ENCODE measurements at places on chromosomes 3 and 15. TPM values are rescaled to one million over a fixed set of nuclear protein-coding genes. Genes with fewer than 3 reads are reported as not detected.
A peak's percentile ranks its signal among the peaks of the same experiment; 100 is the strongest.

The SLC12A1 gene
- total RNA-seq = not detected

DNA sequence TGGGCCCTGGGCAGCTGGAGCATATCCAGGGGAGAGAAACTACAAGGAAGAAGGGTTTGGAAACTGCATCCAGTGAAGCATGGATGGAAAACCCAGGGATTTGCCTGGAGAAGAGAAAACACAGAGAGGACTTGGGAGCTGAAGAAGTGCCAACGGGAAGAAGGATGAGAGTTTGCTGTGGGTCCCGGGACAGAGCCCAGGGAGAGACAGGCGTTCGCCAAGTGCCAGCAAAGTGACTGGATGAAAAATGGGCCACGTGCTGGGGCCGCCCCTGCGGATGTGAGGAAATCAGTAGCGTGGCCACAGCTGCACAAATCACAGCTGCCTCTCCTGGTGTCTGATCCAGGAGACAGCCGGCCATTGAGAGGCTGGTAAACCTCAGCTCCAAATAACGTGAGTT, 70.4 kb downstream of the HES1 start:
- no peaks in the 10 kb centered on the region for H3K36me3 ChIP-seq
- H3K27ac ChIP-seq = no peak overlapping the region
- DNase-seq = no peak
- H3K27me3 ChIP-seq = peaks cover 19% of the 10 kb centered on the region
- H3K4me3 ChIP-seq = no peak overlapping the region

- no peaks in the 10 kb centered on the region for H3K27me3 ChIP-seq
- no peak overlapping the region for H3K4me3 ChIP-seq
- H3K4me1 ChIP-seq = no peaks in the 10 kb centered on the region
Observed at GRCh38 chr3:67462187-67462586, 192.2 kb downstream of the SUCLG2 start.

DNA sequence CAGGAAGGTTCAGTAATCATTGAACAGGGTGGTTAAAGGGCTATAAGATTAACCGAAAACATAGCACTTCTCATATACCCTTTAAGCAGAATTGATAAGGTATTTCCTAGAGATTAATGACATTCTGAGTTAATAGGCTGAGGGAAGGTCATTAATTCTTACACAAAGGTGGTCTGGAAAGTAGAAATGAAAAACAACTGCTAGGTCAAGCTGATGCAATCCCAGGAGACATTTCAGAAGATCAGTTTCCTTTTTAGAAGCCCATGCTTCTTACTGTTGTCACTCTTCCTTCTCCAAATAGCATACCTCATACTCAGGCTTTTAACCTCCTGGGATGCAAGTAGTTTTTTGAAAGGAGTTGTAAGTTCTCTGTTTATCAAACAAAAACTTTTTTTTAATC, 8.8 kb downstream of the FILIP1L start:
- no peaks in the 10 kb centered on the region for H3K27me3 ChIP-seq
- no peaks in the 10 kb centered on the region for H3K36me3 ChIP-seq
- no peaks in the 10 kb centered on the region for H3K4me1 ChIP-seq
- no peak overlapping the region for H3K27ac ChIP-seq
- DNase-seq = no peak
- H3K4me3 ChIP-seq = no peak overlapping the region

- no peak overlapping the region for H3K4me3 ChIP-seq
- H3K36me3 ChIP-seq = peaks cover 26% of the 10 kb centered on the region
- no peaks in the 10 kb centered on the region for H3K27me3 ChIP-seq
- no peak overlapping the region for H3K27ac ChIP-seq
- H3K4me1 ChIP-seq = peaks cover 14% of the 10 kb centered on the region
- no peak for DNase-seq
Observed at GRCh38 chr3:42667096-42667522, 13.6 kb downstream of the ZBTB47 start.

- no peak overlapping the region for H3K27ac ChIP-seq
- H3K4me1 ChIP-seq = no peaks in the 10 kb centered on the region
Observed at GRCh38 chr15:41304149-41304770, 28.1 kb downstream of the OIP5 start.

- no peak for DNase-seq
- no peaks in the 10 kb centered on the region for H3K36me3 ChIP-seq
- H3K27me3 ChIP-seq = no peaks in the 10 kb centered on the region
- no peaks in the 10 kb centered on the region for H3K4me1 ChIP-seq
Observed at GRCh38 chr3:17877299-17877698, 134.9 kb upstream of the TBC1D5 start.

DNA sequence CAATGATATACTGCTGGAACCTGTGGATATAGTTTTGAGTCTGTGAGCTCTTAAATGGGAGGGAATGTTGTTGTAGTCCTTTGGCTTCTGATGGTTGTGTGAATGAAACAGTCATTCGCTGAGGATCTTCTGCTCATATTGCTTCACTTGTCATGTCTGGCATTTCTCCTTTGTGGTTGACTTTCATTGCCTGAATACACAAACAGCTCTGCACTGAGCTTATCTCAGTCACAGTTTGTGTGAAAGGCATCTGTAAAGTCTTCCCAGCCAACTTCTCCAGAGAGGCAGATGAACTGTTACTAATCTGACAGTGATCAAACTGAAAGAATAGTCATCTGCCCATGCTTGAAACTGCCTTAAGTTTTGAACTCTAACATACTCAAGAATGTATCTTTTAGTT, 59.8 kb downstream of the TMED3 start:
- H3K36me3 ChIP-seq = no peaks in the 10 kb centered on the region
- H3K27ac ChIP-seq = no peak overlapping the region
- DNase-seq = no peak
- no peaks in the 10 kb centered on the region for H3K27me3 ChIP-seq

DNA sequence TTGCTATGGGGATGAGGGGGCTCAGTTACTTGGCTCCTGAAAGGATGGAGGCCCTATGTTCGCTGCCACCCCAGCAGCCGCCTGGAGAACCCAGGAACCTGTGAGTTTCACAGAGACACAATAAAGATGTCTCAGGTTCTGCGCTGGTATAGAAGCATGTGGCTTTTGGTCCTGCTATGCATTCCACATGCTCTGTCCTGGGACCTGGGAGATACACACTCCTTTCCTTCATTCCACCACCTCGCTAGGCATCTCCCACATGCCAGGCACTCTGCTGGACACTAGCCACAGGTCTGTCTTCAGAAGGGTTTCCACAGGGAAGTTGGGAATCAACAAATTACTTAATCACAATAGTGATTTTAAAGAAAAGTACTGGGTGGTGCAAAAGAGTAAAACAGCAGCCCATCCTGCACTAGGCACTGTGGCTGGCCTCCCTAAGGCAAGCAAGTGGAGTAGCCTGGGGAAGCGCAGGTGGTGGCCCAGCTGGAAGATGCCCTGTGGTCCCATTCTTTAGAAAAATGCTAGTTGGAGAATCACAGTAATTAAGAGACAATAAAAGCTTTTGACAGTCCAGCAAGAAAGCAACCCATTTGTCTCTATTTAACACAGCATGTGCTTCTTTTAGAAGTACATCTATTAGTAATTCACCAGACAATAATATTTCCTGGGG, 408.9 kb upstream of the WNT5A start:
- H3K36me3 ChIP-seq = no peaks in the 10 kb centered on the region
- H3K4me3 ChIP-seq = no peak overlapping the region
- no peaks in the 10 kb centered on the region for H3K27me3 ChIP-seq
- DNase-seq = no peak

The LSMEM2 gene
- total RNA-seq = 3.1 TPM

DNA sequence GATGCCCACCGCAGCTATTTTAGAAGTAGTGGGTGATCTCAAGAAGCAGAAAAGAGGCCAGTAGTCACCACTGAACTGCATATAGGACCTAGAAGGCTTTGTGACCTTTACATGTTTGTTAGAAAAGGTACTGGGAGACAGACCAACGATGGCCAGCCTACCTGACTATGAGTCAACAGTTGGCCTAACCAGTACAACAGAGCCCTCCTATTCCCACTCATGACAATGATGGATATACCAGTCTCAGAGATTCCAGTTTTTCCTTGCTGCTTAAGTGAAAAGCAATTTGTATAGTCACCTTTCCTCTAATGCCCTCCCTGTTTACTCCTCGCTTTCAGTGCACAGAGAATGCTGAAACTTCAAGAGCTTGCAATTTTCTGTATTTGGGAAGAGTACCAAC, 86.6 kb upstream of the PPIB start:
- no peak for DNase-seq
- H3K4me1 ChIP-seq = peaks cover 14% of the 10 kb centered on the region
- no peak overlapping the region for H3K4me3 ChIP-seq
- no peaks in the 10 kb centered on the region for H3K27me3 ChIP-seq

DNA sequence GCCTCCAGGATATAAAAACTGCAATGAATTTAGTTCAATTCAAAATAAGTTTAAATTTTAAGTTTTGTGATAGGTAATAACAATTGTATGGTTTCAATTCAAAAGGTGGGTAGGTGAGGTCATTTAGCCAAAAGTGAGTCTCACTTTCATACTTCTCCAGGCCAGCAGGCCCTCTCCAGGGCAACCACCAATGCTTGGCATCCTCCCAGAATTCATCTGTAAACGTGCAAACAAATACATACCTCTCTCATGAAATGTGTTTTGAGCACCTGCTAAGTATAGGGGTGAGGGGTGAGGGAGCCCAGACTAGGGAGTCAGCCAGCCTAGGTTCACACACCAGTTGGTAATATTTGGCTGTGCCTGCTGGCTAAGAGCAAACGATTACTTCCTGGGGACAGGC, 22.0 kb upstream of the RBSN start:
- H3K27ac ChIP-seq = no peak overlapping the region
- no peak overlapping the region for H3K4me3 ChIP-seq
- no peak for DNase-seq
- no peaks in the 10 kb centered on the region for H3K36me3 ChIP-seq

DNA sequence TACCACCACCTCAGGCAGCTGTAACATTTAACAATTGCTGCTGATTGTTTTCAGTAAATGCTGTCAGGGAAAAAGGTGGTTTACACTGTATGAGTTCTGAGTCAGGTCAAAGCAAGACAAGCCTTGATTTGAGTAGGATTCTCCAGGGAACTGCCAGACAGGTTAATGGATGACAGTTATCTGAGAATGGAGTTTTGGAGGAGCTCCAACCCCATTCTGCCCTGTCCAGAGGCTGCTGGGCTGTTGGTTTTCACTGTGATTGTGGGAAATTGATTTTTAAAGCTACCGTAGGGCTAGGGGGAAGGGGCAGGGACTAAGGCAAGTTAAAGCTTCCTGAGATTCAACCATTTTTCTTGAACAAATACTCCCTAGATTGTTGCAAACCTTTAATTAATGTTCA, 39.9 kb downstream of the TICRR start:
- no peaks in the 10 kb centered on the region for H3K27me3 ChIP-seq
- H3K4me1 ChIP-seq = no peaks in the 10 kb centered on the region
- DNase-seq = no peak
- H3K4me3 ChIP-seq = no peak overlapping the region

The TMEM45A gene
- 36.5 TPM for total RNA-seq

The CCDC80 gene
- 129 TPM for total RNA-seq

- H3K4me1 ChIP-seq = no peaks in the 10 kb centered on the region
- H3K27me3 ChIP-seq = no peaks in the 10 kb centered on the region
- peaks cover 3% of the 10 kb centered on the region for H3K36me3 ChIP-seq
Observed at GRCh38 chr3:187722206-187722612, 19.9 kb upstream of the RTP2 start.

GRCh38 chr3:155807823-155808222, 1.7 kb upstream of the C3orf33 start:
- H3K4me3 ChIP-seq = no peak overlapping the region
- no peak overlapping the region for H3K27ac ChIP-seq
- H3K4me1 ChIP-seq = no peaks in the 10 kb centered on the region
- no peaks in the 10 kb centered on the region for H3K27me3 ChIP-seq
- no peaks in the 10 kb centered on the region for H3K36me3 ChIP-seq

GRCh38 chr3:8503461-8503860, 1.8 kb downstream of the LMCD1 start:
- DNase-seq = no peak
- peaks cover 77% of the 10 kb centered on the region for H3K4me1 ChIP-seq
- H3K27ac ChIP-seq = peak overlapping the region; percentile 57

- DNase-seq = no peak
- H3K27ac ChIP-seq = no peak overlapping the region
- H3K4me3 ChIP-seq = no peak overlapping the region
- H3K36me3 ChIP-seq = no peaks in the 10 kb centered on the region
- H3K27me3 ChIP-seq = no peaks in the 10 kb centered on the region
- no peaks in the 10 kb centered on the region for H3K4me1 ChIP-seq
Observed at GRCh38 chr3:97438131-97438530, 326.4 kb upstream of the ARL6 start.

DNA sequence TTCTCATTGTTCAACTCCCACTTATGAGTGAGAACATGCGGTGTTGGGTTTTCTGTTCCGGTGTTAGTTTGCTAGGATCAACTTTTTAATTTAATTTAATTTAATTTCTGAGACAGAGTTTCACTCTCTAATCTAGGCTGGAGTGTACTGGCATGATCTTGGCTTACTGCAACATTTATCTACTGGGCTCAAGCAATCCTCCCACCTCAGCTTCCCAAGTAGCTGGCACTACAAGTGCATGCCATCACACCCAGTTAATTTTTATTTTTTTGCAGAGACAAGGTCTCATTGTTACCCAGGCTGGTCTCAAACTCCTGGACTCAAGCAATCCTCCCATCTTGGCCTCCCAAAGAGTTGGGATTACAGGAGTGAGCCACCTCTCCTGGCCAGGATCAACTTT, 82.7 kb downstream of the GPR156 start:
- H3K4me3 ChIP-seq = no peak overlapping the region
- H3K36me3 ChIP-seq = no peaks in the 10 kb centered on the region
- no peaks in the 10 kb centered on the region for H3K4me1 ChIP-seq
- H3K27ac ChIP-seq = no peak overlapping the region
- no peaks in the 10 kb centered on the region for H3K27me3 ChIP-seq
- no peak for DNase-seq

GRCh38 chr3:46062679-46063078, 35.4 kb upstream of the XCR1 start:
- no peak for DNase-seq
- no peaks in the 10 kb centered on the region for H3K36me3 ChIP-seq
- H3K4me1 ChIP-seq = no peaks in the 10 kb centered on the region
- H3K27ac ChIP-seq = no peak overlapping the region

DNA sequence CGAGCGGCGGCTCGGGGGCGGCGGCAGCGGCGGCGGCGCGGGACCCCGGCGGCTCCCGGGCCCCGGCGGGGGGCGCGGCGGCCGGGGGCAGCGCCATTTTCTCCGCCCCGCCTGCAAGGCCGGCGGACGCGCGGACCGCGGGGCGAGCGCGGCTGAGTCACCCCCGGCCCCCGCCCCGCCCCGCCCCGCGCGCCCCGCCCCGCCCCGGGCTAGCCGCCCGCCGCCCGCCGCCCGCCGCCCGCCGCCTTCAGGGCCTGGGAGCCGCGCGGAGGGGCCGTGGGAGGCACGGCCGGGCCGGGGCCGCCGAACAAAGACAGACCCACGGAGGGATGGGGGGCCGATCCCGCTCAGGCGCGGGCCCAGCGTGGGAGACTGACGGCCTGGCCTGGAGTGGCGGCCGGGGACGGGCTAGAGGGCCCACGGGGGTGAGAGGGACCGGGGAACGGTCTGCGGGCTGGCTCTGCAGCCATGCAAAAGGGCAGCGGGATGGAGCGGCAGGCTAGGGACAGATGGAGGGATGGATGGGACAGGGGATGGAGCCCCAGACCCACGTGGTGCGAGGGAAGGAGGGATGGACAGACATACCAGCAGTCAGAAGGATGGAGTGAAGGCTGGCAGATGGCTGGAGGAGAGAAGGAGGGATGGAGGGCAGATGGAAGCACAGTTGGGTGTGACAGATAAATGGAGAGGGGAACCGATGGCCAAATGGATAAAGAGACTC, at the start of gene EIF4E3:
Gene EIF4E3 (minus strand): TSS at position 132 of the 721 bp plus-strand sequence. CDS start 35 bp downstream, at position 97.
- no peak for DNase-seq
- H3K27ac ChIP-seq = peak within 1 kb of the TSS; percentile 90
- H3K36me3 ChIP-seq = no peaks in the 10 kb centered on the region
- H3K27me3 ChIP-seq = no peaks in the 10 kb centered on the region

The SI gene
- not detected for total RNA-seq

The RTP3 gene
- not detected for total RNA-seq
